ENCODE measurements at places on chromosomes 6 and 20. TPM values are rescaled to one million over a fixed set of nuclear protein-coding genes. Genes with fewer than 3 reads are reported as not detected.
A peak's percentile ranks its signal among the peaks of the same experiment; 100 is the strongest.

GRCh38 chr20:19327401-19327800, 115.0 kb downstream of the SLC24A3 start:
- no peak for DNase-seq

The C20orf204 gene
- total RNA-seq = 1.6 TPM

The RFX6 gene
- not detected for total RNA-seq

DNA sequence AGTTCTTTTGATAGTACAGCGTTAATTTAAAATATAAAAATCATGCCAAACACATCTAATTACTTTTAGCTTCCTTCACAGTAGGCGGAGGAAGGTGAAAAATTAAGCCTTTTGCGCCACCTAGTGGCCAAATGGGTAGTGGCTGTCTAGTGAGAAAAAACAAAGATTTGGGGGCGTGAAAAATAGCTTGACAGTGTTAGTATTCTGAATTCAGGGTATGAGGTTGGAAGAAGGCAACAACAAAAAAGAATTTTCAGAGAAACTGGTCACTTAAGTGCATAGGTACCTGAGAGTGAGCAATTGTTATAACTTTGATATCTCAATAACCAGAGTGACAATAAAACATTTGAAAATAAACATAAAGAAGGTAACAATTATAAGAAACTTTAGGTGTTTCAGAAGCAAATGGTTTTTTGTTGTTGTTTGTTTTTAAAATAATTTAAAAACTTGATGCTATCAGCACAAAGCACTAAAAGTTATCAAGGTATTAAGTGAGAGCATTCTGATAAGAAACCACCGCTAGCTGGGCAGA, 14.3 kb downstream of the PSMB9 start:
- DNase-seq = peak; percentile 42

- DNase-seq = no peak
These were observed 69.0 kb downstream of the LYRM4 start for GRCh38 chr6:5191722-5192121.

The PRKN gene
- total RNA-seq = 0.26 TPM

GRCh38 chr6:52876056-52876787, 33.3 kb downstream of the GSTA3 start:
- no peak for DNase-seq

The PCMTD2 gene
- 57.6 TPM for total RNA-seq

- DNase-seq = peak; percentile 28
These were observed 754 bp downstream of the YWHAB start for GRCh38 chr20:44886266-44886651.

GRCh38 chr6:106546261-106546690, 83.0 kb downstream of the RTN4IP1 start:
- no peak for DNase-seq

GRCh38 chr6:76752841-76753240, 680.4 kb upstream of the IMPG1 start:
- no peak for DNase-seq

The SLC12A5 gene
- total RNA-seq = 1.3 TPM

DNA sequence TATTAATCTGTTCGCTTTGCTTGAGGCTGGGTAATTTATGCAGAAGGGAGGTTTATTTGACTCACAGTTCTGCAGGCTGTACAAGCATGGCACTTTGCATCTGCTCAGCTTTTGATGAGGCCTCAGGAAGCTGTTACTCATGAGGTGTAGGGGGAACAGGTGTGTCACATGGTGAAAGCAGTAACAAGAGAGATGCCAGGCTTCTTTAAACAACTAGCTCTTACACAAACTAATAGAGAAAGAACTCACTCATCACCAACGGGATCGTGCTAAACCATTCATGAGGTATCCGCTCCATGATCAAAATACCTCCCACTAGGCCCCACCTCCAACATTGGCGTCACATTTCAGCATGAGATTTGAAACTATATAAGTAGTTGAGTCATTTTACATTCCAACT, 34.4 kb upstream of the GCLC start:
- DNase-seq = no peak

GRCh38 chr6:100228834-100229441, 234.9 kb upstream of the MCHR2 start:
- DNase-seq = peak; percentile 89

The MYB gene
- 1.8 TPM for total RNA-seq

GRCh38 chr20:3239026-3239866, at the start of gene SLC4A11:
Gene SLC4A11, minus strand, starts transcription at chr20:3239190. Its CDS starts 53 bp downstream, at chr20:3239137.
- DNase-seq = peak; percentile 96

DNA sequence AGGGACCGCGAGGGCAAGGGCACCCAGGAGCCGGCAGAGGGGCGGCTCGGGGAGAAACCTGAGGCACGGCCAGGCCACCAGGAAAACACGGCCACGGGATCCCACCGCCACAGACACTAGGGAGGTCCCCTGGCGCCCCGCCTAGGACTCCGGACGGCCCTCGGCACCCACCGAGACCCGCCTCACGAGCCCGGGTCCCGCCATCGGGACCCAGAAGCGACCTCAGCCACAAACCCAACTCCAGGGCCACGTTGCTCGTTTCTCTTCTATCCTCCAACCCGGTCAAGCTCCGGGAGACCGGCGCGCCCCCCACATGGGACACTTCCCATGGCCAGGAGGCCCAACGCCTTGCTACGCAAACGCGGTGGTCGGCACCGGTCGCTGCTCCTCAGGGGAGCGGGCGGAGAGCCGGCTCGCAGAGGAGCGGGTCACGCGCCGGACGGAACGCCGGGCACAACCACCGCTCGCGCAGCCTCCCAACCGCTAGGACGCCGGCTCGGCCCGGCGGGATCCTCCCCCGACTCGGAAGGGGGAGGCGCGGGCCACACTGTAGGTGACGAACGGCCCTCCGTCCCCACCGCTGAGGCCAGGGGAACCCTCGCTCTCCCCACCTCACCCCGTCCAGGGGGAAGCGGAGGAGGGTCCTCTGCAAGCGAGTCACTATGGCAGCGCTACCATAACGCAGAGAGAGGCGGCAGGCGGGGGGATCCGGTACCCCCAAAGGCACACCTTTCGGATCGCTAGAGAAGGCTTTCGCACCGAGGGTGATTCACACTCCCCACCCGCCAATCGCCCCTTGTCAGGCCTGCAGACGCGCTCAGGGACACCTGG, 1514.1 kb upstream of the DEFB115 start:
- peak; percentile 19 for DNase-seq

The CDSN gene
- total RNA-seq = not detected

The SYS1 gene
- total RNA-seq = 11.8 TPM

The PBOV1 gene
- total RNA-seq = not detected

GRCh38 chr20:48295445-48295903, 510.2 kb upstream of the SULF2 start:
- DNase-seq = peak; percentile 41

The LY6G5C gene
- 0.70 TPM for total RNA-seq

- DNase-seq = no peak
These were observed 91.1 kb downstream of the ASXL1 start for GRCh38 chr20:32449057-32449889.

DNA sequence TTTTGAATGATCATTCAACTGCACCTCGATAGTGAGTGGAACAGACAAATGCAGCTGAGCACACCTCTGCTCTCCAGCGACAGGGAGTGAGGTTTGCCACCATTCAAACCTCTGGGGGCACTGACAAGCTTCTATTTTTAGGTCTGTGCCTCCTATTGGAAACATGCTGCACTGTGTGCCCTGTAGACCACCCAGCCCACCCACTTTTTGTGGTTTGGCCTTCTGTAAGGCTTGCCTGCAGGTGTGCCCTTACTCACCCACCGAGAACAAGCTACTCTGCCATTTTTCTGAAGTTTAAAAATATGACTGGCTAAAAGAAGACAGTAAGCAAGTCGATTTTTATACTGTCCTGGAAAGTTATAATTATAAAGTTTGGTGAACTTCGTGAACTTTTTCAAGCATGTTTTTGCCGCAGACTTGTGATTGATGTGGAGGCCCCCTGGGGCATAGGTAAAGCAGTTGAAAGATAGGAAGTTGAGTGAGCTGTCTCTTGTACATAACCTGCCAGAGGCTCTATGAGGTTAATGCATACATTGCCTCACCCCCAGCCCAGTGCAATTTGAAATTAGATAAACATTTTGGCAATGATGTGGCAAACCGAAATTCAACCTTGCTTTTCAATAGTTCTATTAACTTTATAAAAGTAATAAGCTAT, 53.8 kb downstream of the ADGRG6 start:
- no peak for DNase-seq

The NKAIN4 gene
- 3.0 TPM for total RNA-seq

DNA sequence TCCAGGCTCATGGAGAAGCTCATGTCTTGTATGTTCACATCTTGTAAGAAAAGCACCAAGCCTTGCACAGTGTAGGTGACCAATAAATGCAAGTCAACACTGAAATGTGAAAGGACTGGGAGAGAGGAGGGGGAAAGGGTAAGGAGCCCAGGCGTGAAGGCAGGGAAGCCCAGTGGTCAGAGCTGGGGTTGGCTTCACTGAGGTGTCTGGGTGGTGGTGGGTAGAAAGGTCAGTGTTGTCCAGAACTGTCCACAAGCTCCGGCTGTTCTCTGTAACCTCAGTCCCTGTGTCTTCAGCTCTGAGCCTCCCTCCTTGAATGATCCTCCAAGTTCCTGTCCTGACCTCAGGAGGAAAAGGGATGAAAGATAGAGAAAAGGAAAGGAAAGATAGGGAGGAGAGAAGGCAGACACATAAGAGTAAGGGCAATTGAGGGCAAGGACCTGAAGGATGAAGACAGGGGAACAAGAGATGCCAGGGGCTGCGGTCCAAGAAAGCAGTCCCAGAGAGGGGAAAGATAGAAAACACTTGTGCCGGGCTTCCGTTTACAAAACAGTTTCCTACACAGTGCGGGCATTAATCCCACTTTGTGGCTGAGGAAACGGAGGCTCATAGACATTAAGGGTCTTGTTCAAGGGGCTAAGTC, 2.4 kb upstream of the TNXB start:
- DNase-seq = no peak

The CPNE5 gene
- 0.42 TPM for total RNA-seq

DNA sequence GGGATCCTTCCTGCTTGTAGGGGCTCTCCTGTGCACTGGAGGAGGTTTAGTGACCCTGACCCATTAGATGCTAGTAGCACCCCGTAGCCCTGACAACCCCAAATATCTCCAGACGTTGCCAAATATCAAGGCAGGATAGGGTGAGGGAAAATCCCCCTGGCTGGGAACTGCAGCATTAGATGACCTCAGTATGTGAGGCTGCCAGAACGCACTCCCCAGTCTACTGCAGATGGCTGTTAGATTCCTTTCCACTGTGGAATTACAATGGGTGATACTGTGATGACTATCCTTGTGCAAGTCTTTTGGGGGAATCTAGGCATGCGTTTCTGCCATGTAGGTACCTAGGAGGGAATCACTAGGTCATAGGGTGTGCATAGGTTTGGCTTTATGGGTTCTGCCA, 226.3 kb upstream of the KCNG1 start:
- no peak for DNase-seq

The POPDC3 gene
- total RNA-seq = 1.1 TPM

The IL20RA gene
- 0.28 TPM for total RNA-seq

The SCRT2 gene
- total RNA-seq = 0.03 TPM

The GPANK1 gene
- 28.6 TPM for total RNA-seq

The C6orf141 gene
- total RNA-seq = 8.7 TPM

DNA sequence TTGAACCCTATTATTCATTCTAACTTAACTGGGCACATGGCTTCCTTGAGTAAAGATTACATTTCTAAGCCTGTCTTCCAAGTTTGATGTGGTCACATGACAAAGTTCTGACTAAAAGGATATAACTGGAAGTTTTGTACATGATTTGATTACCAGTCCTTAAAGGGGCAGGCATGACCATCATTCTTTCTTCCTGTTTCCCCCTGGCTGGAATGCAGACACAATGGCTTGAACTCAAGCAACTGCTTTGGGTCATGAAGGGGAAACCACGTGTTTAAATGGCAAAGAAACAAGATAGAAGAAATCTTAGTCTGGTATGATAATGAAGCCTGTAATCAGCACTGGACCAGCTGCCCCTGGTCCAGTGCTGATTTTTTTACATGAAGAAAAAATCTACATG, 15.6 kb upstream of the SHLD1 start:
- DNase-seq = no peak

The NUP43 gene
- 70.1 TPM for total RNA-seq

DNA sequence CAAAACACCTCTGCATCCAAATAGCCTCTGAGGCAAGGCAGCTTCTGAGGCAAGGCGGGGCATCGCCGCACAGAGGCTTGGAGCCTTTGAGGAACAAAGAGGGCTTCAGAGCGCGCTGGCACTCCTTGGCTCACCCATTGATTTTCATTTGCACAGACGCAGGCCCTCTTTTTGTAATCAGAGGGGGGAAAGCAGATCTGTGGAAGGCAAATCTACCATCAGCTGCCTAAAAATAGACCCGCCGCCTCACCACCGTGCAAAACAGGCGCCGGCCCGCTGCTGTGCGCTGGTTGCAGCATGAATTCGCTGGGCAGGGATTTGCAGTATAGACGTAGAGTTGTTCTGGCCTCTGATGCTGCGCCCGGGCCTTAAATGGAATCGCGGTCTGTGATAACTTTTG, 69.9 kb upstream of the STMND1 start:
- DNase-seq = no peak

- DNase-seq = no peak
These were observed 109.6 kb downstream of the ALDH8A1 start for GRCh38 chr6:134840086-134840867.

DNA sequence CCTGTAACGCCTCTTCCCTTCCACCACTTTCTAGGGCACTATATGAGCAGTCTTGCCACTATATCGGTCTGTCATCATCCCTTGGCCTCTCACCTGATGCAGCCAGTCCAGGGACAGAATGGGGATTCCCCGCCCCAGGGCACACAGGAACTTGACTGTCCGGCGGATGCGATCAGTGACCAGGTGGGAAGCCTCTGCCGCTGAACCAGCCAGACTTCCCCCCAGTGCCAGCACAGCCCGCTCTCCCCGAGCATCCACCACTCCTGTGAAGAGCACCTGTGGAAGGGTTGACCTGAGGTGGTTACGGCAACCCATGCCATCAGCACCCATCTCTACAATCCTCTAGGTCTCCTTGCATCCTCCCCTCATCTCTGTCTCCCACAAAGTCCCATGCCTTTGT, 12.2 kb upstream of the NRM start:
- no peak for DNase-seq

DNA sequence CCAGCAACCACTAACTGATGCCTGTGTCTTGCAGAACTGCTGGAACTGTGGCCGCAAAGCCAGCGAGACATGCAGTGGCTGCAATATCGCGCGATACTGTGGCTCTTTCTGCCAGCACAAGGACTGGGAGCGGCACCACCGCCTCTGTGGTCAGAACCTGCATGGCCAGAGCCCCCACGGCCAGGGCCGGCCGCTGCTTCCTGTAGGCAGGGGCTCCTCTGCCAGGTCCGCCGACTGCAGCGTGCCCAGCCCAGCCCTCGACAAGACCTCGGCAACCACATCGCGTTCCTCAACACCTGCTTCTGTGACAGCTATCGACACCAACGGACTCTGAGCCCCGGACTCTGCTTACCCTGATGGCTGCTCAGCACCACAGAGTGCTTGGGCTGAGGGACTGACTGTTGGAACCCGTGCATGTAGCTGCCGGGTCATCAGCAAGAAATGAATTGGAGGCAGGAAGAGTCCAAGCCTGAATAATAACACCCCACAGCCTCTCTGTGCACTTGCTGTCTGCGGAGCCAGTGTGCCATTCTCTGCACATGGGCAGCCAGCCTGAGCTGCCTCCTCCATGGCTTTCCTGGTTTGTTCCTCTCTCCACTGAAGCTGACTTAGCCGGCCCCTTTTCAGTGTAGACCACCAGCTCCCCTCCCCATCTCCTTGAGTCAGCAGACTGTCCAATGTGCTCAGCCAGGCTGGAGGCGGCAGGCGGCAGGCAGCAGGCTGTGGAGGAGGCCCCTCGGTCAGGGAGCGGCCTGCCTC, 17.6 kb upstream of the C20orf144 start:
- peak; percentile 37 for DNase-seq
